ENCODE measurements at places on chromosomes 4 and X.

GRCh38 chr4:13907255-13907751, 279.8 kb upstream of the BOD1L1 start:
- DNase-seq, result no peak

DNA sequence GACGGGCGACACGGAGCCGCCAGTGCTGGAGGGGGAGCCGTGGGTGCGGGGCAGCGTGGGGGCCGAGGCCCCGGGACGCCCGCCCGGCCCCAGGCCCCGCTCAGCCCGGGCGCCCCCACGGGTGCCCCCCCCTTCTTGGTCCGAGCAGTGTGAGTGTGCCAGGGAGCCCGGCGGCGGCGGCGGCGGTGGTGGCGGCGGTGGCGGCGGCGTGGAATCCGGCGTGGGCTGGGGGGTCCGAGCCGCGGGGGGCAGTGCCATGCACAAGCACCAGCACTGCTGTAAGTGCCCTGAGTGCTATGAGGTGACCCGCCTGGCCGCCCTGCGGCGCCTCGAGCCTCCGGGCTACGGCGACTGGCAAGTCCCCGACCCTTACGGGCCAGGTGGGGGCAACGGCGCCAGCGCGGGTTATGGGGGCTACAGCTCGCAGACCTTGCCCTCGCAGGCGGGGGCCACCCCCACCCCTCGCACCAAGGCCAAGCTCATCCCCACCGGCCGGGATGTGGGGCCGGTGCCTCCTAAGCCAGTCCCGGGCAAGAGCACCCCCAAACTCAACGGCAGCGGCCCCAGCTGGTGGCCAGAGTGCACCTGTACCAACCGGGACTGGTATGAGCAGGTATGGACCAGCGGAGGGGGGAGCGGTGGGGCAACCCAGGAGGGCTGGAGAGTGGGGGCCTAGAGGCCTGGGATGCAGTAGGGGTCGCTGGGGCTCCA, 466 bp downstream of the DLG3 start:
- no peak for DNase-seq

GRCh38 chrX:110180928-110181310, 137.0 kb downstream of the AMMECR1 start:
- DNase-seq, result no peak

GRCh38 chrX:46758163-46758955, 559 bp downstream of the SLC9A7 start:
- no peak for DNase-seq

GRCh38 chr4:170007113-170007512, 19.1 kb downstream of the MFAP3L start:
- no peak for DNase-seq

GRCh38 chr4:3471098-3471760, 8.1 kb downstream of the DOK7 start:
- no peak for DNase-seq

- DNase-seq, result no peak
Measured at GRCh38 chrX:43657671-43658070, 1.6 kb downstream of the MAOA start.

GRCh38 chrX:151694121-151694520, 1.1 kb upstream of the PRRG3 start:
- no peak for DNase-seq

DNA sequence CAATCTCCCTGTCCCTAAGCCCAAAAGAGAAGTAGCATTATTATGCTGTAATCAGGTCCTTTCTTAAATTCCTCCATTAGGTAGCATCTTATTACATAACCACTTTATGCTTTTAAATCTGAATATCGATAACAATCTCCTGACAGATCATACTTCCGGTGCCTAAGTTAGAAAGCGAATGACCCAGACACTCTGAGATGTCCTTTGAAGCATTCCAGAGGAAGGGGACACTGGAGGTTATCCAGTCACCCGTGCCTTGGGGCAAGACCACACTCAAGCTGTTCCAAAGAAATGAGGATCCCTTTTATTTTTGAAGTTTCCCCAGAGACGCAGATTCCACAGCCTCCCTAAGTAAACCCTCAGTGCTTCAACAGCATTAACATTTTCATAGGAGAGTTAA, 125.7 kb downstream of the PALLD start:
- no peak for DNase-seq

- DNase-seq, result no peak
Measured at GRCh38 chr4:58669783-58670182, 1559.6 kb upstream of the IGFBP7 start.

- no peak for DNase-seq
Measured at GRCh38 chr4:58175024-58175423, 1064.8 kb upstream of the IGFBP7 start.

GRCh38 chrX:43969504-43970501, 3.4 kb downstream of the NDP start:
- DNase-seq, result peak; percentile 31

- no peak for DNase-seq
Measured at GRCh38 chrX:3348191-3348590, 1.7 kb upstream of the MXRA5 start.

DNA sequence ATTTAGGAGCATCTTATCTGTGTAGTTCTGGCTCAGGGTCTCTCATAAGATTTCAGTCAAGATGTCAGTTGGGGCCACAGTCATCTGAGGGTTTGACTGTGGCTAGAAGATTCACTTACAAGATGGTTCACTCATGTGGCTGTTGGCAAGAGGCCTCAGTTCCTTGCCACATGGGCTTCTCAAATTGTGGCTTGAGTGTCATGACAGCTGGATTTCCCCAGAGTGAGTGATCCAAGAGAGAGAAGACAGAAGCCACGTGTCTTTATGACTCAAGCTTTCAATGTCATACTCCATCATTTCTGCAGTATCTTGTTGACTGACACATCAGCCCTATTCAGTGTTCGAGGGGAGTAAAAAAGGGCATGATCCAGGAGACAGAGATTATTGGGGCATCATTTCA, 131.3 kb upstream of the AP1S2 start:
- no peak for DNase-seq

GRCh38 chr4:74235135-74235534, 73.1 kb upstream of the EPGN start:
- no peak for DNase-seq

DNA sequence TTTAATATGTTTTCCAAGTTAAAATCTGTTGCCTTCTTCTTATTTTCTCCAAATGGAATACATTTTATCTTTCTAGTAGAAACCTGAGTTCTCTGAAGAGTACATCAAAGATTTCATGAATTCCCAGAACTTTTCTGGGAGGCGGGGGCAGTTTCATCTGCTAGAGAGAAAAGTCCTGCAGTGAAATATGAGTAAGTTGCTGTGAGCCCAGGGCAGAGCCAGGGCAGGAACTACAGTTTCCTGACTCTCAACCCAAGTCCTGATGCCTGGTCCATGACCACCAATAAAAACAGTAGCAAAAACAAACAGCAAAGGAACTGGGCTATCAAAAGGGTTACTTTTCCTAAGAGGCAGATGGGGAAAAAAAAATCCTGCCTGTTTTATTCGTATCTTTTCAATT, 239.4 kb upstream of the CTSO start:
- DNase-seq, result no peak

DNA sequence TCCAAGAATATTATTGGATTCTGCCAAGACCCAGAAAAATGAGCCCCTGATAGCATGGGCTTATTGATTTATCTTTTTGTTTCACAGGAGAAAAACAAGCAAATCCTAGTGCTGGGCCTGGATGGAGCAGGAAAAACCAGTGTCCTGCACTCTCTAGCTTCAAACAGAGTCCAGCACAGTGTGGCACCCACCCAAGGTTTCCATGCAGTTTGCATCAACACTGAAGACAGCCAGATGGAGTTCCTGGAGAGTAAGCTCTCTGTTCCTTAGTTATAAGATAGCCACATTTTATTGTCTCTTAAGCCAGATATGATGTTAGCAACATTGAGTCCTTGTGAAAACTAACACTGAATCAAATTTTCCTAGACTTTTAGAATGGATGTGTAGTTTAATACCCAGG, 5.5 kb downstream of the ARL9 start:
- DNase-seq, result no peak

DNA sequence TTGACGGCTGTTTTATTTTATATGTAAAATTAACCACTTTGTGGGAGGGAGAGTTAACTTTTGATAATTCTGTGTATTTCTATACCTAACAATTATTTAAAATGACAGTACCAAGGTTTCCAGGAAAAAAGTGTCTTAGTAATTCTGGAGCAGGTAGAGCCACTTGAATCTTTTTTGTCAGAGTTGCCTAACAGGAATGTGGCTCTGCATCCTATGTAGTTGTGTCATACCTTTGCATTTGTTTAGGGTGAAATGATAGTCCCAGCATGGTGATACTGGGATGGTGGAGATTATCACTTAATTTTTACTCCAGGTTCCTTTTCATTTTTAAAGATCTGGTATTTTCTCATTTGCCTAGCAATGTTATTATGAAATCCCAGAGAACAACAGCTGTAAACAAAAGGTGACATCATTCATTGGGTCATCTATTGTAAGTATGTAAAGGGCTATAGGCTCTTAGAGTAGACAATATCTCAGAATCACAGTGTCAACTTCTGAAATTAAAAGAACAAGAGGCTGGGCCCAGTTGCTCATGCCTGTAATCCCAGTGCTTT, 9.6 kb downstream of the SGMS2 start:
- no peak for DNase-seq

GRCh38 chrX:115972717-115973116, 197.8 kb upstream of the AGTR2 start:
- DNase-seq, result no peak

- no peak for DNase-seq
Measured at GRCh38 chrX:34999702-35000101, 57.1 kb downstream of the FAM47B start.

- no peak for DNase-seq
Measured at GRCh38 chr4:83125738-83126141, 11.2 kb upstream of the PLAC8 start.

GRCh38 chr4:91243132-91243531, 1060.6 kb upstream of the GRID2 start:
- DNase-seq, result no peak

- DNase-seq, result no peak
Measured at GRCh38 chr4:132642016-132642817, 506.9 kb upstream of the PCDH10 start.

GRCh38 chrX:69038188-69038587, 127.1 kb downstream of the PJA1 start:
- no peak for DNase-seq

DNA sequence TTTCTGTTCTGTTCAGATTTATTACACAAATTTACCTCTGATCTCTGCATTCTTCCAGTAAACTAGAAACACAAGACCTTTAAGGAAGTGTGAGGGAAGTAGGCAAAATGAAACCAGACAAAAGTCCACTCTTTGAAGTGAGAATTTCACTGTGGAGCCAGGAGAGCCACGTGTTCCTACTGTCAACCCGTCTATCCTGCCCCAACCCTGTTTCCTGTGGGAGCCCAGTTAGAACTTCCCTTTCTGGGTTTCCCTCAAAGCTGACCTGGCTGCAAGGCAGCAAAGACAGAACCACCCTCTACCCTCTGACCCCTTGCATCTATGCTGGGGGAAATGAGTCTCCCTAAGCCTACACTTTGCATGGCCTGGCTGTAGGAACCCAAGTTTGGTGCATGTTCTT, 40.0 kb downstream of the TMEM144 start:
- DNase-seq, result no peak

DNA sequence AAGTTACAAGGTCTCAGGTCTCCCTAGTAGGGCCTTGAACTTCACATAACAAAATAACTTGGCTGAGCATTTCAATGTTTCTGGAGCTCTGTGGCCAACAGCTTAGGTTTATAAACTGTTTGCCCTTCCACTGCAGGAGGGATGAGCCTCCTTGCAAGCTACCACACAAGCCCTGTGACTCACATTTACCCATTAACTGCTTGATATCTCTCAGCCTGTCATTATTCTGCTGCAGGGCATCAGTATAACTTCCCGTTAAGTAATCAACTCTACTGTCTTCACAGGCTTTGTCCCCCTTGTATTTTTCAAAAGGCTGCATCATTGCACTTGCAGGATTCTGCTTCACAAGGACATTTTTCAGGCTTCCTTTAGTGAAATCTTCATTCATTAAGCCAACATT, 151.7 kb upstream of the CXCL13 start:
- no peak for DNase-seq

DNA sequence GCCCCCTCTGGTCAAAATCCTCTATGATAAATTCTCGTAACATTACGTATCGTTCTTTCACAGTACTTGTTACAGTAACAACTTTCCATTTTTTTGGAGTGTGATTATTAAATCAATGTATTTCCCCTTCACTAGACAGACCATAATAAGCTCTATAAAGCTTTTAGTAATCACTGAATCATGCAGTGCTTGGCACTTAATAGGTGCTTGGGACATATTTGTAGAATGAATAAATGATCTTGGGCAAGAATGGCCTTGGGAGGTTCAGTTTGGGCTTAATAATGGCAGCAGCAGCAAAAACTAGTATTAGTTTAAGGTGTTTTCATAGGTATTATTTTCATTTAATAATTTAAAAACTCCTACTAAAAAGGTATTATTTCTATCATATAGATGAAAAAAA, 33.4 kb upstream of the SFRP2 start:
- no peak for DNase-seq

GRCh38 chr4:184199780-184200179, 17.9 kb downstream of the ENPP6 start:
- DNase-seq, result no peak

GRCh38 chrX:18885328-18886004, 98.4 kb downstream of the PHKA2 start:
- DNase-seq, result no peak

DNA sequence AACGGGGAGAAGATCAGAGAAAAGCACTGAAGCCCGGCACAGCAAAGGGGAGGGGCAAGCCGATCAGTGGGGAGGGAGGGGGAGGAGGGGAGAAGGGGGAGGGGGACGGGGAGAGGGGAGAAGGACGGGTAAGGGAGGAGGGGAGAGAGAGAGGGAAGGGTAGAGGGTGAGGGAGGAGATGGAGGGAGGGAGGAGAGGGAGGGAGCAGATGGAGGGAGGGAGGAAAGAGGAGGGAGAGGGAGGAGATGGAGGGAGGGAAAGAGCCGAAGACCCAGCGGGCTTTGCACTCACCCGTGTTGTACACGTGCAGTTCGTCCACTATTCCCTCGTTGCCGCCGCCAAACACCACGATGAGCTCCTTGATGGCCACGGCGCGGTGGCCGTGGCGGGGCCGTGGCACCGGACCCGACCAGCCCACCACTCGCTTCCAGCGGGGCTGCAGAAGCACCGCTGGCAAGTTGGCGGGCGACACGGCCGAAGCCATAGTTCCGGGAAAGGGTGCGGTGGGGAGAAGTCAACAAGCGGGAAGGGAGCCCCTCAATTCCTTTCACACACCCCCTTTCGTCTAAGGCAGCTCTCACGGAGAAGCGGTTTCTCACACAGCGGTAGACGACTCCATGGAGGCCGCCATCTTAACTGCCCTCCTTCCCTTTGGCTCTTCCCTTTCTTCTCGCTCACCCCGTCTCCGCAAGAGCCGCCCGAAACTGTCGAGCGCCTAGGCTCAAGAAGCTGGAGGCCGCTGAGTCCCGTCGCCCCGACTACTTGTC, 1.1 kb downstream of the HCFC1 start:
- DNase-seq, result peak; percentile 40
